Uterus (tissue), 4 donors: ENCODE measurements at places on chromosomes 3 and 15.

DNA sequence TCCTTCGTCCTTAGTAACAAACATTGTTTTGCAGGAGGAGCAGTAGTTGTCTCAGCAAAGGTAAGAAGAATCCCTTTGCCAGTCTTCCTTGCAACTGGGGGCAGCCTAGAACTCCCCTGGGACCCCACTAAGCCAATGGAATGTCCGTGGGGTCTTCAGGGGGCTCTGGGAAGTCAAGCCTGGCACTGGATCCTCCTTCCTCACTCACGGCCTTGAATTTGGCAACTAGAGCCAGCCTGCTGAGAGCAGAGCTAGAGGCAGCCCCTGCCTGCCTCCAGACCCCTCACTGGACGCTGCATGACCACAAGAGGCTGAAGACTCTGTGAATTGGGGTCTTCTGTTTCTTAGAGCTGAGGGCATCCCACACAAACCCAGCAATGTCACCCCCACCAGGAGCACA is 18.6 kb upstream of the PRR23E start:
- no peak for DNase-seq

DNA sequence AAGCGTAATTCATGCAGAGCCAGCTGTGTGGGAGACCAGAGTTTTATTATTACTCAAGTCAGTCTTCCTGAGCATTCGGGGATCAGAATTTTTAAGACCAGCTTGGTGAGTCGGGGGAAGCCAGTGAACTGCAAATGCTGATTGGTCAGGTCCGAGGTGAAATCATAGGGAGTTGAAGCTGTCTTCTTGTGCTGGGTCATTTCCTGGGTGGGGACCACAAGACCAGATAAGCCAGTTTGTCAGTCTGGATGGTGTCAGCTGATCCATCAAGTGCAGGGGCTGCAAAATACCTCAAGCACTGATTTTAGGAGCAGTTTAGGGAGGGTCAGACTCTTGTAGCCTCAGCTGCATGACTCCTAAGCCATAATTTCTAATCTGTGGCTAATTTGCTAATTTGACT is 228.1 kb upstream of the ATP10A start:
- DNase-seq = no peak

GRCh38 chr15:67992834-67993233 is 61.3 kb upstream of the PIAS1 start:
- DNase-seq = no peak

- no peak for DNase-seq
Measured at GRCh38 chr3:149506540-149506939, 32.0 kb downstream of the TM4SF4 start.

DNA sequence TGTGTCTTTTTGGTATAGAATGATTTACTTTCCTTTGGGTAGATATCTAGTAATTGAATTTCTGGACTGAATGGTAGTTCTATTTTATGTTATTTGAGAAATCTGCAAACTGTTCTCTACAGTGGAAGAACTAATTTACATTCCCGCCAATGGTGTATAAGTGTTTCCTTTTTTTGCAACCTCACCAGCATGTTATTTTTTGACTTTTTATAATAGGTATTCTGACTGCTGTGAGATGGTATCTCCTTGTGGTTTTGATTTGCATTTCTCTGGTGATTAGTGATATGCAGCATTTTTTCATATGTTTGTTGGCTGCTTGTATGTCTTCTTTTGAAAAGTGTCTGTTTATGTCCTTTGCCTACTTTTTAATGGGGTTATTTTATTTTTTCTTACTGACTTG is 607.2 kb downstream of the OTOL1 start:
- DNase-seq = no peak

- DNase-seq = no peak
Measured at GRCh38 chr3:172542999-172543398, 19.8 kb upstream of the TNFSF10 start.

DNA sequence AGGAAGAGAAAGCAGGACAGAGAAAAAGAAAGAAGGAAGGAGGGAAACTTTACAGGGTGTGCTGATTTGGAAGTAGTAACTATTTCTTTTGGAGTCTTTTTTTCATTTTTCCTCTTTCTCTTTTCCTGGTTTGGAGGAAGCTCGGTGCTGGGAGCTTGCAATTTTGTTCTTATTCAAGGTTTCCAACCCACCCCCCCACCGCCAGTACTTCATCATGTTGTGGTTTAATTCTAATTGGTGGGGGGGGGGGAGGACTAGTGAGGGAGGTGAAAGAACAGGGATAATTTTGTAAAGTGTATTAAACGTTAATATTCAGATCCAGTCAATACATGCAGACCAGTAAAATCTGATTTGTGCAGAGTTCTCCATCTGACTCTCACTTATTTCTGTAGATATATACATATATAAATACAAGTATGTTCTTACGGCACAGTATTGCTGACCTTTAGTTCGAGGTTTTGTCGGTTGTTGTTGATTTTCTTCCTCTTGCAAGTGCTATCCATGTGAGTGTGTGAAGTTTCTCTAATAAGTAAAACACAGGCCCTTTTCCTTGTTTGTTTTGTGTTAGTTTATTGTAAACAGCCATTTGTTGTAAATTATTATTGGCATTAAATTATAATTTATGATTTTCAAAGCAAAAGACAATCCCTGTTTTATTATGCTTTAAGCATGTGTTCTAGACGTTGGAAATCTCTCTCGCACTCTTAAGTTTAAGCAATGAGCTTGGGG is 9.3 kb downstream of the NR2F2 start:
- DNase-seq = no peak

DNA sequence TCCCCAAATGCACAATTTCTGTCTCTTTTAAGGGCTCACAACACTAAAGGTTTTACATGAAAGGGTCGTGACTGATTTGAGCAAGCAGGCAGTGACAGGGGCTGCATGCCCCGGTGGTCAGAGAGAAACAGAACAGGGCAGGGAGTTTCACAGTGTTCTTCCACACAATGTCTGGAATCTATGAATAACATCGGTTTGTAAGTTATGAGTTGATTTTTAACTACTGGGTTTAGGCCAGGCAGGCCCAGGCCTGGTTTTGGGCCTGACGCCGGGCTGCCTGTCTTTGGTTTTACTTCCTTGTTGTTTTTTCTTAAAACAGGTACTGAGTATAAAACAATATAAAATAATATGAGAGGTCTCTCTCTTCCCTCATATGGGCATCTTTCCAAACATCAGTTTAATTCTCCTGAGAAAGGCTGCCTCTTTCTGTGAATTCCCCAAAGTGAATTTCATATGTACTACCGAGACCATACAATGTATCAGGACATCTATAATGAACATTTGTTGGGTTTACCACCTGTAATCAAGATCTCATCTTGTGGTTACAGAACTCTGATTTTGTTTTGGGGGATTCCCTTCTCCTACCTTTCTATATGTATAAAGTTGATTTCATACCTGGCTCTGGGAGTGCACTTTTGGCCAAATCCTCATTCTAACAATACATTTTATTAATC is 74.4 kb downstream of the CD200 start:
- no peak for DNase-seq

GRCh38 chr15:65659502-65660052 is 37.8 kb downstream of the SLC24A1 start:
- no peak for DNase-seq

DNA sequence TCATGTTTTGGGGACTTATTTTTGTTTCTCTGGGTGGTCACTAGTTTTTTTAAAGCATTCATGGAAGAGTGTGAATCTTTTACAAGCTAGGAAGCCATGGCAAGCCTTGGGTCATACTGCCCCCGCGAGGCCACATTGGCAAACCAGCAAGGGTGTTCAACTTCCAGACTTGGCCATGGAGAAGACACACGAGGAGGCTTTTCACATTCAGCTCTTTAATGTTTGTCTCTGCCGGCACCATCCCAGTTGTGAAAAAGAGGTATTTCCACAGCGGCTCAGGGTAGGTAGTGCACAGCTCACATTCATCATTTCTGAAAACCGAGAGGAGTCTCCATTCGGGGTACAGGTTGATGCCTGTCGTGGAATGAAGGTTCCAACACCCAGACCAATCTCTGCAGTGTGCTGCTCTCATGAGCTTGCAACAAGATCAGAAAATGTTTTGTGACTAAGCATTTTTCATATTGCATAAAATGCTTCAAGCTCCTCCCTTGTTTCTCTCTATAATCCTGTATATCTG is 7.7 kb downstream of the CCR5 start:
- DNase-seq = peak; percentile 52

GRCh38 chr15:46278062-46278461 is 643.2 kb downstream of the SQOR start:
- no peak for DNase-seq

DNA sequence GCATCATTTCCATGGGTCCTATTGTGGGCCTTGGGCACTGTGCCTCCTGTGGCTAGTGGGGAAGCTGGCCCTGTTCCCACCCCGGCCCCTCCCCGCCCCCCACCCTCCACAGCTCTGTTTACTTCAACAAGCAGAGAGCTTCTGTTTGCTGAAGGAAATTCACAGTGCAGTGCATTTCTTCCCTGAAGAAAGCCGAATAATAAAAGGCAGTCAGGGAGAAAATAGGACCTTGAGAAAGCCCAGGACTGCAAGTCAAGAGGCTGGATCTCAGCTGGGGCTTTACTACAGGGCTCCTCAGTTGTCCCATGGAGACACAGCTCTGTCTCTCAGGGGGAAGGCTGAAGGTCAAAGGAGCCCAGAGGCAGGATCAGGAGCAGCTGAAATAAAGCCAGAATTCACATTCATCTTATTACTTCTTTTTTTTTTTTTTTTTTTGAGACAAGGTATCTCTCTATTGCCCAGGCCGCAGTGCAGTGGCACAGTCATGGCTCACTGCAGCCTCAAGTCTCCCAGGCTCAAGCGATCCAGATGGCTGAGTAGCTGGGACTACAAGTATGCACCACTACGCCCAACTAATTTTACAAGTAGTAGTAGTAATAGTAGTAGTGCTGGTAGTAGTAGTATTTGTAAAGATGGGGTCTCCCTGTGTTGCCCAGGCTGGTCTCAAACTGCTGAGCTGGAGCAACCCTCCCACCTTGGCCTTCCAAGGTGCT is 33.0 kb upstream of the LACTB start:
- DNase-seq = no peak

DNA sequence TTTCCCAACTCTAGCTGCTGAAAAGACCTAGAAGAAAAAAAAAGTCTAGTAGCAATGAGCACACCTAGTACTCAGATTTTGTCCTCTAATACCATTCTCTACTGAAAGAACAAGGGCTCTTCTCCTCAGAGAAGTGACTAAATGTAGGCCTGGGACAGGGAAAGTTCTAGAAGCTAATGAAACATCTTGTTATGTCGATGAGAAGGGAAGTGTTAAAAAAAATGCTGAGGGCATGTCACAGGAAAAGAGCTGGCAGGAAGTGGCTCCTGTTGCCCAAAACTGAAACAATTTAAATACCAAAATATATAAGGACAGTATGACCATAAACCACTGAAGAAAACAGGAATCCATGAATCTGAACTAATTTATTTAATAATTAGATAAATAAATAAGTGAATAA is 581.4 kb upstream of the TBL1XR1 start:
- no peak for DNase-seq

DNA sequence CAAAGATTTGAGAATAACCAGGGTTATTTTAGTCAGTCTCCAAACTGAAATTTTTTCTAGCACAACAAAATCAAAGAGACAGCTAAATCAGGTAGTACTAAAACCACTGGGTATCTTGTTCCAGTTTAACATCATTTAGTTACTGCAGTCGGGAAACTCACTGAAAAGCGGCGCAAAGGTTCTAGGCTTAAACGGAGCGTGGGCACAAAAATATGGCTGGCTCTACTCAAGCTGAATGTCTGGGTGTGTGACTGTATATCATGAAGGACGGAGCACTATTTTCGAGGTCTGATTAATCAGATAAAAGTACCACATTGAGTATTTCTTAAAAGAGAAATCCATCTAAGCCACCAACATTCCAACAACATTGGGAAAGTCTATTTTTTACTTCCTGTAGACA is 152.1 kb downstream of the TBL1XR1 start:
- DNase-seq = no peak

- DNase-seq = no peak
Measured at GRCh38 chr15:71512682-71513006, 297.7 kb upstream of the NR2E3 start.

DNA sequence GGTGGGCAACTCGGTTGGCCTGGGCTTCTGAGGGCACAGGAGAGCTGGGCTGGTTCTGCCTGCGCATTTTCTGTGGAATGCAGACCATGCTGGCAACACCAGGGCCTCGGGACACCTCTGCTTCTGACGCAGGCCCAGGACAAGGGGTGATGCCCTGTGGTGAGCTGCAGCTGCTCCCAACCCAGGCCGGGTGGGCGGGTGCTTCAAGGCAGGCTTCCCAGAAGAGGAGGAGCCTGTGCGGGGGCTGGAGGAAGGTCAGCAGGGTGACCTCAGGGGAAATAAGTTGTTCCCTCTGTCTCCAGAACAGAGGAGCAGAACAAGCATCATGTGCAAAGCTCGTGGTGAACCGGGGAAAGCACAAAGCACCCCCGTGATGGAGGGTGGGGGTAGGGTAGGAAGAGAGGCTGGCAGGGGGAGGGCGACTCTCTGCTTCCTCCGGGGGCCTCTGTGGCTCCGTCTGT is 11.0 kb upstream of the PLXNA1 start:
- DNase-seq = peak; percentile 50

DNA sequence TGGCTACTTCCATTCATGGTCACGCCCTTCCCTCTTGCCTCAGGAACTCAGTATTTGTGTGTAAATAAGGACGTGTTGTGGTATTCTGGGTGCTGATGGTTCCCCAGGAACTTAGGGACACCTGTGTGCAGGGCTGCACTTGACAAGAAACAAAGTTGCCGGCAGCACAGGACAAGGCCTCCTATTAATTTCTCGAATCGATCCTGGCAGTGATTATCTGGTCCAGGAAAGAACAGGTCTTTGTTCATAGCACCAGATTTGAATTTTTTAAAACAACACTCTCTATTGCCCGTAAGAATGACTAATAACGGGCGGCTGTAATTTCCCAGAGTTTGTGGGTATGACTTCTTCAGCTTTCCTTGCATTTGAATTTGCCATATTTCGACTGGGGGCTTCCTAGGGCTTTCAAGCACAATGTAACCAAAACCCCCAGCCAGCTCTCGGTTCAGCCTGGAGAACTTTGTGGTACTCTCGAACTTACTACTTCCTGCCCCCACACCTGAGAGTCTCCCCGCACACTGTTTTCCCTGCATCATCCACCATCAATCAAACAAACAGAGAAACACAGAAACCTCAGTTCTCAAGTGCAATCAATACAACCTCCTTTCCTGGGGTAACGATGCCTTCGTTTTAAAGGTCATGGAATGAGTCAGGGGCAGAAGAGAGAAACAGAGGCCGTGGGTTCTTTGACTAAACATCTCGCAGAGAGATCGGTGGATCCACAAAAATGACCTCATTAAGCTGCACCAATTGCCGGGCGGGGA is 241.7 kb upstream of the ICE2 start:
- no peak for DNase-seq
